ENCODE measurements at places on chromosomes 1 and 21.

DNA sequence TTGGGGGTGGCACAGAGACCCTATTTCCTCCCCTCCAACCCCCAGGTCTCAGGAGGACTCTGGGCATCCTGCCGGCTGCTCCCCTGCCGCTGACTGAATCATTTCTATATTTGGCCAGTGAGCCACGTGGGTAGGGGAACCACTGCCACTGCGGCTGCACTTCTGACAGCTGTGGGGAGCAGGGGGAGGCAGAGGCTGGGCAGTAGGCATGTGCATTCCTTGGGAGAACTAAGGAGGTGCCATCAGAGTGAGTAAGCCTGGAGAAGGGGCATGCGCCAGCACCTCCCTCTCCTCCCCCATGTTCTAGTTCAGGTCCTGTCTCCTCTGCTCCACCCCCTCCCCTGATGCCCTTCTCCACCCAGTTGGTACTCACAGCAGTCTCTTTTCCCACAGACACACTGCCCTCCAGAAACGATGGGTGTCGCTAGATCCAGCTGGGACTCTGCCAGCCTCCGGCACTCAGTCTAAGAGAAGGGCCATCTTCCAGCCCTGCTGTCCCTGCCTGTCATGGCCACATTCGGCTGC, 12.0 kb downstream of the PPFIA4 start:
- no peak for DNase-seq

DNA sequence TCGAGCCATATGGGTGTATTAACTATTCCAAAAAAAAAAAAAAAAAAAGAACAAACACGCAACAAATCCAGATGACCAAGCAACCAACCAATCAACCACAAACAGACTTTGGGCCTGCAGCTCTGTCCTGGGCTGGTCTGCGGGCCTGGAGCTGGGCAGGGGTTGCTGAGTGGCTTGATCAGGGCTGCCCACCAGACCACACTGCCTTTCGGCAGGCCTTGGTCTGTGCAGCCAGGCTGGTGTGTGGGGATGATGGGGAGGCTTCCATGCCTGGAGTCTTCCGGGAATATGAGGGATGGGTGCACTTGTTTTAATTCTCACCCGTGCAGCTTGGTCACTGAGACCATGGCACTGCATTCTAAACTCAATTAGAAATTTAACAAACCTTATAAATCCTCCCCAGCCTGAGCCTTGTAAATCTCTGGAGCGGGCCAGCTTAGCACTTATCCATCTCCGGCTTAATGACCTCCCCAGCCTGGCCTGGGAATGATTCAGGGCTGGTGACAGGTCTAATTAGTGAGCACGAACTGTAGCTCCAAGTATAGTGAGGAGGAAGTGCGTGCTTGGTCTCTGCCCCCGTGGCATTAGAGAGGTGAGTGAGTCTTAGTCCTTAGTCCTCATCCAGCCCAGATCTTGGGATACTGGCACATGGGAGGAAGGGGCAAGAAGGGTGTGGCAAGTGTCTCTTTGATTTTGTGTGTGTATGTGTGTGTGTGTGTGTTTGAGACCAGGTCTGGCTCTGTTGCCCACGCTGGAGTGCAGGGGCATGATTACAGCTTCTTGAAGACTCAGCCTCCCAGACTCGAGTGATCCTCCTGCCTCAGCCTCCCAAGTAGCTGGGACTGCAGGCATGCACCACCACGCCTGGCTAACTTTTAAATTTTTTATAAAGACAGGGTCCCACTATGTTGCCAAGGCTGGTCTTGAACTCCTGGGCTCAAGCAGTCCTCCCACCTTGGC, 74.6 kb upstream of the CSF3R start:
- no peak for DNase-seq

DNA sequence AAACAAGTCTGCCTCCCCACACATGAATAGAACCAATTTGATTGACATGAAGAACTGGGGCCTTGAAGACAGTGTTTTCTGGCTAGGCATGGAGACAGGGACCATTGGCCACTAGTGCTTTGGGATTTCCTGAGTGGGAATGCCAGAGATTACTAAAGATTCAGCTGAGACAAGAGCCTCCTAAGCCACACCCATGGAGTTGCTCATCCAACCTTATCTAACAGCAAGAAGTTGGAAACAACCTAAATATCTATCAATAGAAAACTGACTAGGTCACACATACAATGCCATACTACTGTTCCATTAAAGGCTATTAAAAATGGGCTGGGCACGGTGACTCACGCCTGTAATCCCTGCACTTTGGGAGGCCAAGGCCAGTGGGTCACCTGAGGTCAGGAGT, 184.1 kb downstream of the ZBTB18 start:
- no peak for DNase-seq

GRCh38 chr1:197706601-197707000, 68.7 kb downstream of the DENND1B start:
- no peak for DNase-seq

GRCh38 chr1:202965422-202965821, 1.6 kb downstream of the CYB5R1 start:
- DNase-seq = no peak

- no peak for DNase-seq
These were observed 12.4 kb downstream of the RUNX1 start for GRCh38 chr21:35036465-35037383.

- no peak for DNase-seq
These were observed 2.1 kb downstream of the PADI1 start for GRCh38 chr1:17207046-17207445.

DNA sequence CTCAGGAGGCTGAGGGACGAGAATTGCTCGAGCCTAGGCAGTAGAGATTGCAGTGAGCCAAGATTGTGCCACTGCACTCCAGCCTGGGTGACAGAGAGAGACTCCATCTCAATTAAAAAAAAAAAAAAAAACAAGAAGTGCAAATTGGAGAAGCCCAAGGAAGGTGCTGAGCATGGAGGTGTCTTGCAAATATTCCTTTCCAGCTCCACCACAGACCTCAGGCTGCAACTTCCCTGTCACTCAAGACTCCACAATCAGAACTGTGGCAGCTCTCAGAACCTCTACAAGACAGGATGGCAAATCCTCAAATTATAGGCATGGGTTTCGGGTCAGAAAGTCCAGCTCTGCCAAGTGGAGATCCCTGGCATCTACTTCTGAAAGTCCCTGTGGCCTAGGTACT, 104.4 kb upstream of the TIAM1 start:
- no peak for DNase-seq

DNA sequence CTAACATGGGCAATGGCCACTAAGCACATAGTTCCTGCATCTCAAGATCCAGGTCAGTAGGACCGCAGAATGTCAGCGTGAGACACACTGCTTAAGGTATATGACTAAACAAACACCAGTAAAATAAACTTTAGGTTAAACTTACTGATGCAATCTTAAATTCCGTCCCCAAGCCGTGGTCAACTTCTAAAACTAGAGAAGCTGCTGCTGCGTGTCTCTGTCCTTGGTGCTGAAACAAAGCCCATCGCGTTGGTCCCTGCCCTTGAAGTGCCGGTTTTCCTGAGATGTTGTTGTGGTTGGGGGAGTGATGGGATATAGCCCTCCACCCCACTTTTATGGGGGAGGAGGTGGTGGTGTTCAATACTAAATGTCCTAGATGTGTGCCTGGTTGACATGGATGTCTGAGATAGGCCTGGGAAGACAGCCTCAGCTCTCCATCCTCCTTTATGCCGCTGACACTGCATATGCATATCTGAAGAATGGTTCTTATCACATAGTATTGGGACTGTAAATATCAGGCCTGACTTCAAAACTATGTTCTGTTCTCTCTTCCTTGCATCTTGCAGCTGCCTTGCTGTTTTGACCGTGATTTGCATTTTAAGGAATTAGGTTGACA, 72.0 kb upstream of the KCNA3 start:
- DNase-seq = no peak

- DNase-seq = no peak
These were observed 27.8 kb upstream of the CNTN2 start for GRCh38 chr1:205015241-205015640.

DNA sequence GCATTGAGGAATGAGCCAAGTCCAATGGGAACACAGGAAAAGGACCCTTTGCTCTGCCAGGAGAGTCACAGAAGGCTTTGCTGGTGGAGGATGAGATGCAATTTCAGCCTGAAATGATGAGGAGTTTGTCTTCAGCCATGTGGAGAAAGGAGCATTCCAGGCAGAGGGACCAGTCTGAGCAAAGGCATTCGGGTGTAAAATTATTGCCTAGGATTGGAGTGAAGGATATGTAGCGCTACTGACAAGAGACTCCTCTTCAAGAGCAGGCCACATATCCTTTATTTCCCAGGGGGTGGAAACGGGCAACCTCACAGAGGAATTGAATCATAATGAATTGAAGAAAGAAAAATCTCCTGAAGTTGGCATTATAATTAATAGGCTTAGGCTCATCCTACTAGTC, 1.1 kb upstream of the CSF1 start:
- DNase-seq = no peak

DNA sequence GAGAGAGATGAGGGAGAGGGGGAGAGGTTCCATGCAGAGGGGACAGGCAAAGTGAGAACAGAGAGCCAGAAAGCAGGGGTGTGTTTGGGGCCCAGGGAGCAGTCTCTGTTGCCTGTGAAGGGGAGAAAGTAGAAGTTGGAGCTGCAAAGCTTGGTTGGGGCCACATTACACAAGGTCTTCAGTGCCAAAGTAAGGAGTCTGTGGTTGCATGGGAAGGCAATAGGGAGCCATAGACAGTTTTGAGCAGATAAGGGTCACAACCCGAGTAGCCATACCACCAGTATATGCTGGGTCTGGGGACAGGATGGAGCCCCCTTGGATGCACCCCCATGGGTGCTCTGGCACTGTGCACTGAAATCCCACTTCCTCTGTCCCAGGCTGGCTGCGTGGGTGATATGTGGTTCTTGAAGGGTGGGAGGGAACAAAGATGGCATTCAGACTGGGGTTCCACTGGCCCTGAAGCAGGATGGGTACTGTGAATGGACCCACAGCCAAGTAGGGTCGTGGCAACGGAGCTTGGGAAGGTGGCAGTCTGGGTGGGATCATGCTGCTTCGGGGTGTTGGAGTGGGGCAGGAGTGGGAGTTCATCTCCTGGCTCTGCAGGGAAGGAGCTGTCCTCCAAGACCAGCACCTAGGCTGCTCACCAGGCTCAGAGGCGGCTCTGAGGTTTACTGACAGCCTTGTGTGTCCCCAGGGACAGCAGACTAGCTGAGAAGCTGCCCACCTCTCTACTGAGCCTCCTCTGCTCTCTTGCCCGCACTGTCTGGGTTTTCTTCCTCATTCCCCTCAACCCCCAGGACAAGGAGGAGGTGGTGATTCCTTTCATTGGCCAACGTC, 12.1 kb downstream of the DRAXIN start:
- DNase-seq = no peak

- DNase-seq = no peak
These were observed 19.7 kb upstream of the FASLG start for GRCh38 chr1:172638885-172639831.

- DNase-seq = no peak
These were observed 32.7 kb upstream of the C1orf198 start for GRCh38 chr1:230900984-230901383.

DNA sequence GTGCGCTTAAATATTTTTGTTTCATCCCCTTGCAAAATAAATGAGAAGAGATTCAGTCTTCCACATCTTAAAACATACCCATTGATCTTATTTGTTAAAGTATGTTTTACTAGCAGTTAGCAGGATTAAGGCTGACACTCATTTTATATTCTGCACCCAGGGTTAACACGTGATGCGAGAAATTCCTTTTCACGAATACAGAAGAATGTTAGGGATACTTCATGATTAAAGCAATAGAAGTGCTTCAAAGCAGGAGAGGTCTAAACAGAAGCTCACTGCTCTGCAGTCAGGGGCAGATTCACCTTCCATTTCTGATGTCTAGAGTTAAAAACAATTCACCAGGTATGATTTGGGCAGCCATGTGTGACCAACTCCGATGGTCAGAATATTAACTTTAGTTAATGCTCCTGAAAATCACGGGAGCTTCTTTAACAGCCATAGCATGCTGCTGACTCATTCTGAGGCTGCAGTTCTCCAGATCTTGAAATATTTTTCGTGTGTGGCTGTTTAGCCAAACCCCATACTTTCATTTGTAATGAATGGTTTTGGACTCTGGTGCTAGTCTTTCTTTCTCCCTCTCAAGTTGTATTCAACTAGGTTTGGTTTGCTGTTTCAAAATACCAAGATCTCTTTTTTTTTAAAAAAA, 19.7 kb downstream of the BCAR3 start:
- no peak for DNase-seq

DNA sequence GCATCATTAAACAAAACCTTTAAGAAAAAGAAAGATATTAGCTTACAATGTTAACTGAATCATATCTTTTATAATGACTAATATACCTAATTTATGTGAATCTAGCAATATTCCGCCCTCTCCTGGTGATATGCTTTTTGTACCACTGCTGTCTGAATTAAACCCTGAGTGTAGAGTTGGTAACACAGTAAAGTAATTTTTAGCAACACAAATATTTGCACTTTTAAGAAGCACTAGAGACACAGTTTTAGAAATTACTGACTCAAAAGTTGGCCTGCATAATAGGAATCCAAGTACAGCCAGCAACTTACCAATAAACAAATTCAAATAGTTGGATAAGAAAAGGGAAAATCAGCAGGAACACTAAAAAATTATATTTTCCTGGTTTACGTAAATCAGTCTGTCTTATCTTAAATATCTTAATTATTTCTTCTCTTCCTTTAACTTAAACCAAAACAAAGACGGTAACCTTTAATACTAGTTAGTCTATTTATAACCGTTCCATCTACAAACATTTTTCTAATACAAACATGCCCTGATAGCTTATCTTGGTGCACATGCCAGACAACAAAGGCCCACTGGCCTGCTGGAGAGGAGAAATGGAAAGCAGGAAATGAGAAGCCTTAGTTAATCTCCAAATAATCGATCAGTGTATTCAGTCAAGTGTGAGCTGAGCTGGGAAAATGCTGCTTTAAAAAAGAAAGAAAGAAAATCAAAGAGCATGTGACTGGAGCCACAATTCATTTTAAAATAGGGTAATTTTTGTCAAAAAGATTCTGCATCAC, 246.0 kb downstream of the RERE start:
- DNase-seq = peak; percentile 17

- DNase-seq = no peak
These were observed 10.1 kb upstream of the GPR153 start for GRCh38 chr1:6271006-6271405.

- no peak for DNase-seq
These were observed 126.4 kb upstream of the ARHGEF16 start for GRCh38 chr1:3327936-3328590.

DNA sequence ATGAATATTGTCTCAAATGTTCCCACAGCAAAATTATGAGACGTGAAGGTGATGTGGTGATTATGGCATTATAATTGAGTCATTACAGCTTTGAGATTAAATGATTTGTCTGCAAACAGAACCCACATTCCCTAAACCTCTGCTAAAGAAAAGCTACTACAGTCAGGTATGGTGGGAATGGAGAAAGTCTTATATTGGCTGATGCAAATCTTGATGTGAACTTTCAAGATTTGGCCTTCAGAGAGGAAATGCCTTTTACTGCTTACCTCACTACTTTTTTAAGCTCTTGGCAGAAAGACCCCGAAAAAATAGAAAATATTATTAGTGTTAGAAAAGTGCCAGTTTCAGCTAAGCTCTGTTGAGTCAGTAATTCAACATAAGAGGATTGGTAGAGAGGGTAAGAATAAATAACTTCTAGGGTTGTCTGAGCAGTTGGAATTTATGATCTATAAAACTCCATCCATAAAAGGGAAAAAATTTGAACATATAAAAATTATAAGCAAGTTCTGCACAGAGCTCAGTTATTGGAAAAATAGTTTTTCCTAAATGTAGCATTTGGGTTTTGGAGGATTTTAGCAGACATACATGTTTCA, 47.8 kb upstream of the RGS5 start:
- DNase-seq = no peak

- no peak for DNase-seq
These were observed 76.8 kb downstream of the PLA2G4A start for GRCh38 chr1:186905561-186905960.

- no peak for DNase-seq
These were observed 26.3 kb downstream of the ZBTB17 start for GRCh38 chr1:15949453-15950245.

Measured in NCI-H345 (cell line).